NCI-H345 (cell line): ENCODE measurements at places on chromosomes 5 and 9.

- no peak for DNase-seq
Measured at GRCh38 chr5:116032094-116032517, at the start of gene ARL14EPL. ARL14EPL (plus strand) TSS chr5:116032472; CDS start chr5:116051466, 18,994 bp downstream.

DNA sequence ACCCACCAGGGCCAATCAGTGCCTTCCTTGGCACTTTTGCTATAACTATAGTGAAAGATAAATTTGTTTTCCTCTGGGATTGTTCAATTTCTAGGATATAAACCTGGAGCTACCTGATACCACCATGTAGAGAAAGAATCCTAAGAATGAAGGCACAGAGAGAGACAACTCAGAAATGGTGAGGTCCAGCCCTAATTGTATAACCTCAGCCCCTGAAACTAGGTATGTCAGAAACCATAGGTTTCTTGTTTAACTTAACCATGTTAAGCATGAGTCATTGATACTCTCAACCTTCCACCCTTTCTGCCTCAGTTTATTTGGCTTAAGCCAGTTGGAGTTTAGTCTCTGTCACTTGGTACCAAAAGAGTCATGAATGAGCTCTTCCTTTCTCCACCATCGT is 4.6 kb upstream of the SPZ1 start:
- DNase-seq = no peak

- no peak for DNase-seq
Measured at GRCh38 chr5:128770907-128771306, 194.4 kb upstream of the SLC27A6 start.

- DNase-seq = no peak
Measured at GRCh38 chr5:175282611-175283225, 161.3 kb downstream of the DRD1 start.

DNA sequence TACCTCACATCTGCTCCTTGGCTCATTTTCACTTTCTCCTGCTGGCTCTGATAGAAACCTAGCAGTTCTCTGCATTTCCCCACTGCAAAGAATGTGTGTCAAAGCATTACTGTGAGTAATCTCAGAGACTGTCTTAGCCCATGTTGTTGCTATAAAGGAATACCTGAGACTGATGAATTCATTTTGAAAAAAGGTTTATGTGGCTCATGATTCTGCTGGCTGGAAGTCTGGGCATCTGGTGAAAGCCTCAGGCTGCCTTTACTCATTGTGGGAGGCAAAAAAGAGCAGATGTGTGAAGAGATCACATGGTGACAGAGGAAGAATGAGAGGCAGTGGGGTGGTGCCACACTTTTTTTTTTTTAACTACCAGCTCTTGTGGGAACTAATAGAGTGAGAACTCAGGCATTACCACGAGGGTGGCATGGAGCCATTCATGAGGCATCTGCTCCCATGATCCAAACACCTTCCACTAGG is 191.6 kb upstream of the CTNND2 start:
- DNase-seq = no peak

DNA sequence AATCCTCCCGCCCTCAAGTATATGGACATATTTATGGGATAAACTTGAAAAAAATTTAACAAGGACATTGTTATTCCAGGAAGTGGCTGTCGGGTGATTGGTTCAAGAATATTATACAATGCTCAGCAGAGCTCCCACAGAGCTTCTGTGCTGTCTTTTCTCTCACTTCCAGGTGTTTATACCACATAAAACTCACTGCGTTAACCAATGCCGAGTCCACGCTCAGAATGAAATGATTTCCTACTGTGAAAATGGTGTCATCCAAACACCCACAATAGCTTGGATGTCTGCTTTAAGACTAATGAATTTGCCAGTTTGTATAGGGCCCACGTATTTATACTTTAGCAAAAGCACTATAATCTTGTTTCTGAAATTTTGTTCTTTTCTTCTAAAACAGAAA is 368.2 kb downstream of the NDUFS4 start:
- peak; percentile 65 for DNase-seq

DNA sequence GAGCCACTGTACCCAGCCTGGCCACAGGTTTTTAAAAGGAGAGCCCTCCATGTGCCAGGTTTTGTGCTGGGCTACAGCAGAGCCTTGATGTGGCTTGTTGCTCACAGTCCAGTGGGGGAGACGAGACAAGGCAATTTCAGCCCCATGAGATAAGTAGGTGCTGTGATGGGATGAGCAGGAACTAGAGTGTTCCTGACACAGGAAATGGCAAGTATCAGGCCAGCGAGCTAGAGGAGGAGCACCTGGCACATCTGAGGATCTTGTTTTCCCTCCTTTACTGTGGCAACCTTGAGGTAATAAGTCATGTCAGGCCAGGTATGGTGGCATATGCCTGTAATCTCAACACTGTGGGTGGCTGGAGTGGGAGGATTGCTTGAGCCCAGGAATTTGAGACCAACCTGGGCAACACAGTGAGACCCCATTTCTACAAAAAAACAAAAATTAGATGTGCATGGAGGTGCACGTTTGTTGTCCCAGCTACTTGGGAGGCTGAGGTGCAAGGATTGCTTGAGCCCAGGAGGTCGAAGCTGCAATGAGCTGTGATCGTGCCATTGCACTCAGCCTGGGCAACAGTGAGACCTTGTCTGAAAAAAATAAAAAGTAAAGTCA is 3.8 kb upstream of the ZDHHC12 start:
- no peak for DNase-seq

DNA sequence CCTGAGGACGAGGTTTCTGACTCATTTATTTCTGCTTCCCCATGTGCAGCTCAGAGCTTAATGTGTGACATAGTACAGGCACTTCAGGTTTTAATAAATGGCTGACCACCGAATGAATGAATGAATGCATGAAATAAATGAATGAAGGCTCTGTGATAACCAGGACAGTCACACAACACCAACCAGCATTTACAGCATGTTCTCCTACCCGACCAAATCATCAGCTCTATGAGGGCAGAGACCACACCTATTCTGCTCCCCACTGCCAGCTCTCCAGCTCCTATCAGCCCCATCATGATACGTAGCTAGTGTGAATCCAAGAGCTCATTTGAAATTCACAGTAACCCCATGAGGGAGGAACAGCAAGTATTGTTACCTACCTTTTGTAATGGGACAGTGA is 4.8 kb downstream of the TMOD1 start:
- DNase-seq = no peak

- DNase-seq = peak; percentile 9
Measured at GRCh38 chr9:90464978-90465377, 177.6 kb downstream of the DIRAS2 start.

DNA sequence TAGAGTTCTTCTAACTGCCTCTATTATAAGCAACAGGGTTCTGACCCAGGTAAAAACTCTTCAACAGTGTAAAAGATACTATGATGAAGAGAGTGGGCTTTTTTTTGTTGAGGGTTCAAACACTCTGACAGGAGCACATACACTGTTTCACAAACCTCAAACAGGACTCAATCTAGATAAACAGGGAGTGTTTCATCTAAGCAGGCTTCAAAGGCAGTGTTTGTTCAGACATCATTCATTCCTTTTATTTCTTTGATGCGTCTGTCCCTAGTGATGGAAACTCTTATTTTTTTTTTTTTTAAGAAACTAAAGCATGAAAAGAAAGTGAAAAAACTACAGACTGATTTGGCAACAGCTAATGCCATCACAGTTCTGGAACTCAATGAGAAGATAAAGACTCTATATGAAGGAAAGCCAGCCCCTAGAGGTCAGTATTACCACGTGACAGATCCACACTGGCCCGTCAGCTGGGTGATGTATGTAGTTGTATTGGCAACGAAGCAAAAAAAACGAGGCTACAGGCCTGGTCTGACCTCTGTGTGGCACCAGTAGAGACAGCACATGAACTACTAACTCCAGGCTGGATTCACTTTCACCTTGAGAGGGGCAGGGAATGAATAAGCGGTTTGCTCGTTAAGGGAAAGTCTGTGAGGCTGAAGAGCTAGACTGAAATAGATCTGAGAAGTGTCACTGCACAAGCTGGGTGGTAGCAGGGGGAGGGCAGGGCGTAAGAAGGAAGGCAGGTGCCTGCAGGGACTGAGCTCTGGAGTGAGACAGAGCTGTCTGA is 172.2 kb downstream of the CCDC192 start:
- peak; percentile 69 for DNase-seq

- DNase-seq = peak; percentile 14
Measured at GRCh38 chr9:38178237-38178636, 109.2 kb upstream of the SHB start.

DNA sequence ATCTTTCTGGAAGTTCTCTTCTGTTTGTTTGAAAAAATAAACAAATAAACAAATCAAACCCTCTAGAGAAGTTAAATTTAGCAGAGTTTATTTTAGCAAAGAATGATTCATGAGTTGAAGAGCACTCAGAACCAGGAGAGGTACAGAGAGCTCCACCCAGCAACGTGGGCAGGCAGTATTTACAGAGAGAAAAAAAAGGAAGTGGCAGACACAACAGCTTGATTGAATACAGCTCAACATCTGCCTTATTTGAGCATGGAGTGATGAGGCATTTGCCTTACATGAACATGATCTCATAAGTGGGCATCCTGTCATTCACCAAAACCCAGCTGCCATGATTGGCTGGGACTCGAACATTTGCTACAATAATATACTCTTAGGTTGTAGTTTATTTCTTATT is 381.6 kb upstream of the ADAMTS16 start:
- peak; percentile 61 for DNase-seq

DNA sequence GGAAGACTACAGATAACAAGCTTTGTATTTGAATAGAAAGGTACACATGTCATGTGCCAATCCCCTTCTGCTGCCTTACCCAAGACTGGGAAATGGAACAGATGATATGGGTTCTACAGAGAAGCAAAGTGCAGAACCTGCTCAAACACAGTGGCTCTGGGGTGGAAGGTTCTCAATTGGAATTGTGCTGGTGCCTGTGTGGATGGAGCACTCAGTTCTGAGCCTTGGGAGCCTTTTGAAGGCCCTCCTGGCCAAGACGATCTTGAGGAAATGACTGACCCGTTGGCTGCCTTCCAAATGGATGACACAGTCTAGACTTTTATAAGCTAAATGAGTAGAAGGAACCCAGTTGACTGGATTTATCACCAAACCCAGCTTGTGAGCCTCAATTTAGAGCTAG is 4.2 kb upstream of the PRSS3 start:
- no peak for DNase-seq

DNA sequence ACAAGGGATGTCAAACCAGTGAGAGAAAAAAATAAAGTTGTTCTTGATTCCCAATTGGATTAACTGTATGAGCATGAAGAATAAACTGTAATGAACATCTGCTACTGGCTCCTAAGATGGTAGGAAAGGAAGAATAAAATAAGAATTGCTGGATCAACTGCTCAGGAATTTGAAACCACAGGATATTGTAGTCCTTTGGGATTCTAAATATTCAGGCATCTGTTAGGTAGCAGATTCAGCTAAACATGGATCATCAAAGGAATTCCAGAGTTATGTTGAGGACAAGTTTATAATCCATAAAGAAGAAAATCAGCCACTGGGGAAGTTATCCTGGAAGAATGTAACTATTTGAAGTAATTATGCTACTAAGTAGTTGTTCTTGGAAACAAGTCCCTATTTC is 65.8 kb downstream of the ISL1 start:
- no peak for DNase-seq

- DNase-seq = no peak
Measured at GRCh38 chr9:109791003-109791677, 11.1 kb downstream of the PALM2AKAP2 start.

- DNase-seq = no peak
Measured at GRCh38 chr5:142053426-142054151, 40.8 kb upstream of the GNPDA1 start.

- no peak for DNase-seq
Measured at GRCh38 chr9:130989391-130989790, 19.6 kb upstream of the LAMC3 start.

- DNase-seq = no peak
Measured at GRCh38 chr9:133490201-133490681, 11.3 kb upstream of the SLC2A6 start.

GRCh38 chr9:125497478-125497877 is 209.5 kb downstream of the MAPKAP1 start:
- no peak for DNase-seq

DNA sequence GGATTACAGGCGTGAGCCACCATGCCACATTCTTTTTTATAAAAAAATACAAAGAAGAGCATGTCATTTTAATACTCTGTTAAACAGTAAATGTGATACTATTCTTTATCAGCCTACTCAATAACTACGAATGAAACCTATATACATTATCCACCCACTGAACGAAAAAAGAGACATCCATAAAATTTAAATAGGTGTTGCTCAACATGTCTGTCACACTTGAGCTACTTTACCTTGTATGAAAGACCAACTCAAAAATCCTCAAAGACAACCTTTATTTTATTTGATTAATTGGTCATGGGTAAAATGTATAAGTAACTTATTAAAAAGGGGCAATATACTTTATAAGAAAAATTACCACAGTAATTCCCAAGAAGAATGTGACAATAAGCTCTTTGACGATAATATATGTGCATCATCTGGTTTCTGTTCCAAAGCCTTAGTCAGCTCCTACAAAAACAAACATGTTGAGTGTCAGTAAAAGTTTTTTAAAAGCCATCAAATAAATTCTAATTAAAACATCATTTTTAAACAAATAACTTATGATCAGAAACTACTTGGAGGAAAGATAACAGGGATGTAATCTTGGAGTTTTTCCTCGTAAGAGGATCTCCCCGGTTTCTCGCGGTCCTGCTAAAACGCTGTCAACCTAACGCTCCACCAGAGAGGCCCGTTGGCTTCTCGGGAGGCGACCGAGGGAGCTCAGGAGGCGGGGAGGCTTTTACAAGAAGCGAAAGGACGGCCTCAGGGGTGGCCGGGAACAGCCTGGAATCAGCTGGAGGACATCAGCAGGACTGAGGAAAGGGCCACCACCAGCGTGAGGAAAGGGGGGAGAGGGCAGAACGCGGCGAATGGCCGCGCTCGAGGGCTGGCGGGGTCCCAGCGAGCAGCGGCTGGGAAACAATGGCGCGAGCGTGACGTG is 13.5 kb upstream of the ANKRD18B start:
- DNase-seq = peak; percentile 69

DNA sequence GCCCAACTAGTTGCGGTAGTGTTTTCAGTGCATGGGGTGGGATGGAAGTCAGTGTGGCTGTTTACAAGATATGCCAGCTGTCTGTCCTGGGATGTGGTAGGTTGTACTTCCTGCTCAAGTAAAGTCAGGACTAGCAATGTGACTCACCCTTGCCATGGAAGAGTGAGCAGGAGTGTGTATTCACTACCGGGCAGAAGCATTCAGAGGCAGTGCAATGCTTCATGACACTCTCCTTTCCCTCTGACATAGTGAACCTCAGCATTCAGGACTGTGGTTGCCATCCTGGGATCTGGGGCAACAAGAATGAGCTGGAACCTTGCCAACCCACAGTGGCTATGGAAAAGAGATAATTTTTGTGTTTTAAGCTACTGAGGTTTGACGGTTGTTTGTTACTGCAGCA is 68.9 kb downstream of the BOD1 start:
- no peak for DNase-seq

GRCh38 chr9:89478821-89479668 is 18.9 kb downstream of the SEMA4D start:
- no peak for DNase-seq
